G401 (cell line): ENCODE measurements at places on chromosomes 5 and 9. TPM values are rescaled to one million over a fixed set of nuclear protein-coding genes. Genes with fewer than 3 reads are reported as not detected.

GRCh38 chr5:135678640-135679268 lies 100.0 kb upstream of the CXCL14 start:
- DNase-seq: no peak

Gene MAMDC2
- total RNA-seq: 0.81 and 1.2 TPM in 2 replicates

DNA sequence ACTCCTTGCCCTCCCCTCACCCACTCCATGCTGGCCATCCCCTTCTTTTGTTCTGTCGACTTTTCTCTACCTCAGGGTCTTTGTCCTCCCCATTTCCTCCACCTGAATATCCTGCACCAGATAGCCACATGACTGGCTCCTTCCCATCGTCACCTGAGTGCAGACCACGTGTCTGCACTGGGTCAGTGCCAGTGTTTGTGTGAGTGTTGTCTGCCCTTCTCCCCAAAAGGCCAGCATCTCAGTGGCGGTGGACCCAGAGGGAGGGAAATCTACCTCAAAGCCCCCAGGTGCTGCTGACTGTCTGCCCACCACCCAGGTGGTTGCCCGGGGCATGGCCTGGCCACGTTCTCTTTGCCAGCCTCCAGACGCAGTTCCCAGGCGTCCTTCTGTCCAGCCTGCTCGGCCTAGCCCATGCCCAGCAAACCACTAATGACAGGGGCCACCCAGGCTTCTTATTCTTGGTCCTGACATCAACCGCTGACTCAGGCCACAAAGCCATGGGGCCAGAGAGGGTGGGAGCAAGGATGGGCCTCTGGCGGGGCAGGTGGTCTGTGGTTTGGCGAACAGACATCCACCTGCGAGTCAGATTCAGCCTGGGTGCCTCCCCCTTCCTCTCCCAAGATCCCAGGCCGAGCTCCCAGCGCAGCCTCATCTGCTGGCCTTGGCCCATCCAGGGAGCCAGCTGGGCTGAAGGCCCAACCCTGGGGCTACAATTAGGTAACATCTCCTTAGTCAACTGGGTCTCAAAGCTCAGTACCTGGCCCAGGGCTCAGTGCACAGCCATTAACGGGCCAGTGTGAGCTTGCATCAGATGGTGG lies 5.5 kb upstream of the NINJ1 start:
- no peak for DNase-seq

Gene MYOT
- not detected in 2 replicates for total RNA-seq
